Glomerular endothelial cell (primary cell): ENCODE measurements at places on chromosomes 5 and 9. TPM values are rescaled to one million over a fixed set of nuclear protein-coding genes. Genes with fewer than 3 reads are reported as not detected.

The TAF11L10 gene
- total RNA-seq, result not detected in 2 replicates

The MYMK gene
- total RNA-seq, result not detected in 2 replicates

The RNF183 gene
- total RNA-seq, result not detected in 2 replicates

The TMC1 gene
- 0.23 and 0.82 TPM in 2 replicates for total RNA-seq

The AJM1 gene
- 0.48 and 1.6 TPM in 2 replicates for total RNA-seq

GRCh38 chr5:30183795-30184194, 1009.7 kb upstream of the CDH6 start:
- no peak for DNase-seq

DNA sequence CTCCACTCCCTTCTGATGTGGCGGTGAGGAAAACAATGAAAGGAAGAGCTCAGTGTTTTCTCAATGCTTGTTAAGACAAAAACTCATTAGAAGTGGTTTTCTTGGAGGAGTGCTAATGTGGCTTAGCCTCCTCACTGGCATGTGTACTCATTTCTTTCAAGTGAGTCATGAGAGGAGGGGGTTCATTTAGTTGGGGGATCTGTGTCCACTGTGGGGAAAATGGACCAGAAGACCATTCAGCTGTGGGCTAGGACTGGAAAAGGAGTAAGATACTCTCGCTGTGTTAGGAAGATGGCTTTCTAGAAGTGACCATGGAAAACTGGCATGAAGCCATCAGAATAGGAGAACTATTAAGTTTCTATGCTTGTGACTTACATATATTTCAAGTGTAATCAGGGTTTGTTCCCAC, 23.5 kb downstream of the KLF9 start:
- DNase-seq, result no peak

GRCh38 chr5:112799661-112800060, 61.4 kb upstream of the SRP19 start:
- DNase-seq, result no peak

GRCh38 chr5:32572778-32573480, 12.4 kb upstream of the SUB1 start:
- no peak for DNase-seq
